Activated CD4-positive, CD25-positive, alpha-beta regulatory T cell treated with anti-CD3 and anti-CD28 coated beads, Interleukin-2, amount 50 U/mL, for 16 hours (primary cell): ENCODE measurements at places on chromosomes 5 and 9.

GRCh38 chr5:137072361-137073115 lies 426.6 kb downstream of the SPOCK1 start:
- DNase-seq = no peak

- DNase-seq = no peak
Observed at GRCh38 chr5:123951582-123951977, 439.6 kb downstream of the CSNK1G3 start.

DNA sequence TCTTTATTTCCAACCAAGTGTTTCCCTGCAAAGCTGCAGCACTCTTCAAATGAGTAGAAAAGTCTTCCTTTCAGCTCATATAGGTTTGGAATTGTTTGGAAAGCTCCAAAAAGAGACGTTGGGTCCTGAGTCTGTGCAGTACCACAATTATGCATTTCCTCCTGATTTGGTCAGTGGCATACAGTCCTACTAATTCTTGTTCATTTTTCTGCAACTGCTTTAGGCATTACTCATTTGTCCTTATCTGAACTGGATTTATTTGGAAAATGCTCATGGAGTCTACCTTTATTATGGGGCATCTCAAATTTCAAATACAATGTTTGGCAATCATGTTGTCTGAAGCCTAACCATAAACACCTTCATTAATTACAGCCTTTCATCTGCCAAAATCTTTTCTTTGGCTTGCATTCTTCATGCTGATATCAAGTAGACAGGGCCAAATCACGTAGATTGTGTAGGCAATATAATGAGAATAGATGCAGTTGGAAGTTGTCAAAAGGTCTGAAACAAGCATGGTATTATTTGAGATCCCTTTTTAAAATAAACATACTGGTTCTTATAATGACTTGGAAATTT lies 232.8 kb downstream of the TLE1 start:
- no peak for DNase-seq

GRCh38 chr5:151042453-151043093 lies 22.2 kb downstream of the GPX3 start:
- DNase-seq = no peak

- no peak for DNase-seq
Observed at GRCh38 chr5:56934325-56934724, 17.6 kb downstream of the MIER3 start.

DNA sequence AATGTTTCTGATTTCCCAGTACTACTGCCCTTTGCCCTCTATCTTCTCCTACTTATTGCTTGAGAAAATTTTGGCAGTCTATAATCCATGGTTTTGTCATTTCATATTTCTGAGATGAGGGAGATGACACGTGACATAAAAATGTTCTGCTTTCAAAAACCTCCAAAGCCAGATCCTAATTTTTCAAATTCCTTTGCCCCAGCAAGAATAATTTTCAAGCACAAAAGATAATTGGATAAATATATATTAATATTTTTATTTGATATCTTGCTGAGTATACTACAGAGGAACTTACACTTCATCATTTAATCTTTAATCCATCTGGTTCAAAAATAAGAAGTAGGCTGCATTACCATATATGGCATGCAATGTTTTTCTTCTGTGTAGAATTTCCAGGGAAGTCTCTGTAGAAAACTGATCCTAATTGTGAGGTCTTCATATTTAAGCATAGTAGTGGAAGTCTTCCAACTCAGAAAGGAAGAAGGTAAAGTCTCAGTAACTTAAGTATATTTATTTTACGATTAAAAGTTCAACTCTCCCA lies 1738.8 kb downstream of the EFNA5 start:
- DNase-seq = no peak

GRCh38 chr5:17039170-17039569 lies 103.1 kb upstream of the MYO10 start:
- DNase-seq = no peak

DNA sequence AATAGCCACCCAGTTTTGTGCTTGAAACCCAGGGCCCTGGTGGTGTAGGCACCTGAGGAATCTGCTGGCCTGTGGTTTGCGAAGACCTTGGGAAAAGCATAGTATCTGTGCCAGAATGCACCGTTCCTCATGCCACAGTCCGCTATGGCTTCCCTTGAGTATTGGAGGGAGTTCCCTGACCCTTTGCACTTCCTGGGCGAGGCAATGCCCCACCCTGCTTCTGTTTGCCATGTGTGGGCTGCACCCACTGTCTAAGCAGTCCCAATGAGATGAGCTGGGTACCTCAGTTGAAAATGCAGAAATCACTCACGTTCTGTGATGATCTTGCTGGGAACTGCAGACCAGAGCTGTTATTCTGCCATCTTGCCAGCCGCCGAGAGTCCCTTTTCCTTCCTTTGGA lies 483.5 kb downstream of the AGTPBP1 start:
- DNase-seq = no peak

DNA sequence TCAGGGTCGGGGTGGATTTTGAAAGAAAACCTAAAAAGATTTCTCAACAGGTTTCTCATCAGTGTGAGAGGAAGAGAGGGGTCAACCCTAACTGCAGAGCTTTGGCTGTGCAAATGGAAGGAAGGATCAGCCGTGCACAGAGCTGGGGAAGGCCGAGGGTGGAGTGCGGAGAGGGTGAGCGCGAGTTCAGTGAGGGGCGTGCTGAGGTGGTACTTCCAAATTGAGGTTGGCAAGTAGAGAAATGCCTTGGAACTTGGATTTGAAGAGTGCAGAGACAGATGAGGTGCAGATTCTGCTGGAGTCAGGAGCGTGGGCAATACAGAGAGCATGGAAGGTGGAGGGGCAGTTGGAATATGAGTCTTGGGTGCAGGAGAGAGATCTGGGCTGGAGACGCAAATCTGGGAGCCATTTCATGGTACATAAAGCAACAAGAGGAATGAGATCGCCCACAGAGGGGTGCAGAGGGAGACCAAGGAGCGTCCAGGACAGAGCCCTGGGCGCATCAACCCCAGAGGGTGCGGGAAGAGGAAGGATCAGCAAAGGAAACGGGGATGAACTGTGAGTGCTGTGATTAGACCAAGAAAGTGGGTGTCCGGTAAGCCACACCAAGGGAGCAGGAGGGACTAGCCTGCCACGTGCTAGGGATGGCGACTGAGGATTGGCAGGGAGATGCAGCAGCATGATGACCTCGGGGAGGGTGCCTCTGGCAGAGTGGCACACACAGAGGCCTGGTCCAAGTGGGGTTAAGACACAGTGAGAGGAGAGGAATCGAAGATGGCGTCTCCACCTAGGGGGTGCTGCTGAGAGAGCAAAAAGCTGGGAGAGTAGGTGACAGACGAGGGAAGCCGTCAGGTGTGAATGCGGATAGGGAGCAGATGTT lies 105.8 kb downstream of the ADAMTS2 start:
- no peak for DNase-seq

DNA sequence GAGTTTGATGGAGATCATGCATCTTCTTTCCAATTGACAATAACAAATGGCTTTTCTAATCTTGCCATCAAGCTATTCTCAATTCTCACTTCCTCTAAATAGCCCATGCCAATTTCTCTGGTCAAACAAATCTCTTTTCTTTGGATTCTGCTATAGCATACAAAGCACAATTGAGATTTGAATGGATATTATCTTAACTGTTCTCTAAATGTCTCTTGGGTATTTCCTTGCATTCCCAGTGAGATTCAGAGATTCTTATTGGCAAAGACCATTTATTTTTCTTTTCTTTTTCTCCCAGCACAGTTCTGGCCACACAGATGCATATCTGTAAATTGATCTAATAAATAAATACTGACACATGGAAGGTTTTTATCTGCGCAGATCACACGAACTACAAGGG lies at the start of gene OR1N2:
Gene OR1N2, plus strand, starts transcription at position 301 of the 400 bp plus-strand sequence. CDS start 100 bp downstream, outside the sequence.
- no peak for DNase-seq

- no peak for DNase-seq
Observed at GRCh38 chr5:59741599-59741998, 151.9 kb downstream of the PDE4D start.
